ENCODE measurements at places on chromosomes 1 and 21.
A peak's percentile ranks its signal among the peaks of the same experiment; 100 is the strongest.

DNA sequence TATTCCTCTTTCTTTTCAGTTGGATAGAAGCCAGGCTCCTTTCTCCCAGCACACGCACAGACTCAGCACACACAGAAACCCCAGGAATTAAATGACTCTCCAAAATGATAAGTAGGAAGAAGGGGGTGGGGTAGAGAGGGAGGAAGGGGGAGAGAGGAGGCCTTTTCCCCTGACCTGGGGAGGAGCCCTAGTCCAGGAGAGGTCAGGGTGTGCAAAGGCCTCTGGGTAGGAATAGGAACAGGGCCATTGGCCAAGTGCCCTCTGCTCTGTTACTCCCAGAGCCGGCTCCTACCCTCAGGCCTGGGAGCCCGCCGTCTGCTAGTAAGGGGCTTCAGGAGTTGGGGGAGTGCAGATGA is 35.6 kb upstream of the PUM1 start:
- DNase-seq = no peak

DNA sequence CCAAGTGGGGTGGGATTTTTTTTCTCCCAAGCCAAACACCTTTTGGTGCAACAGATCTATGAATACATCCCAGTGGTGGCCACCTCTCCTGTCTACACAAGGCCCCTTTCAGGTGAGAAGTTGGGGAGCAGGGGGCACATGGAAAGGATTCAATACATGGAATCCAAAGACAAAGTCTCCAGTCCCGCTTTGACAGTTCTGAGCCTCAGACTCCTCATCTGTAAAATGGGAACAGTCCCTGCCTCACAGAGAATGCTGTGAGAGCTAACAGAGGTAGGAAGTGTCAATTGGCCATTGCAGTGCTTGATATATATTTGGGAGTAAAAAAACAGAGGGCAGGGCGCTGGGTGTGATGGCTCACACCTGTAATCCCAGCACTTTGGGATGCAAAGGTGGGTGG is 26.7 kb upstream of the ZNF436 start:
- no peak for DNase-seq

GRCh38 chr1:23480187-23481025 is 3.6 kb downstream of the ASAP3 start:
- DNase-seq = no peak

- no peak for DNase-seq
Observed at GRCh38 chr1:108512239-108513043, 47.5 kb upstream of the EEIG2 start.

- no peak for DNase-seq
Observed at GRCh38 chr21:14870853-14871149, 194.0 kb downstream of the NRIP1 start.

- DNase-seq = no peak
Observed at GRCh38 chr1:24989082-24989481, 59.0 kb upstream of the RUNX3 start.

DNA sequence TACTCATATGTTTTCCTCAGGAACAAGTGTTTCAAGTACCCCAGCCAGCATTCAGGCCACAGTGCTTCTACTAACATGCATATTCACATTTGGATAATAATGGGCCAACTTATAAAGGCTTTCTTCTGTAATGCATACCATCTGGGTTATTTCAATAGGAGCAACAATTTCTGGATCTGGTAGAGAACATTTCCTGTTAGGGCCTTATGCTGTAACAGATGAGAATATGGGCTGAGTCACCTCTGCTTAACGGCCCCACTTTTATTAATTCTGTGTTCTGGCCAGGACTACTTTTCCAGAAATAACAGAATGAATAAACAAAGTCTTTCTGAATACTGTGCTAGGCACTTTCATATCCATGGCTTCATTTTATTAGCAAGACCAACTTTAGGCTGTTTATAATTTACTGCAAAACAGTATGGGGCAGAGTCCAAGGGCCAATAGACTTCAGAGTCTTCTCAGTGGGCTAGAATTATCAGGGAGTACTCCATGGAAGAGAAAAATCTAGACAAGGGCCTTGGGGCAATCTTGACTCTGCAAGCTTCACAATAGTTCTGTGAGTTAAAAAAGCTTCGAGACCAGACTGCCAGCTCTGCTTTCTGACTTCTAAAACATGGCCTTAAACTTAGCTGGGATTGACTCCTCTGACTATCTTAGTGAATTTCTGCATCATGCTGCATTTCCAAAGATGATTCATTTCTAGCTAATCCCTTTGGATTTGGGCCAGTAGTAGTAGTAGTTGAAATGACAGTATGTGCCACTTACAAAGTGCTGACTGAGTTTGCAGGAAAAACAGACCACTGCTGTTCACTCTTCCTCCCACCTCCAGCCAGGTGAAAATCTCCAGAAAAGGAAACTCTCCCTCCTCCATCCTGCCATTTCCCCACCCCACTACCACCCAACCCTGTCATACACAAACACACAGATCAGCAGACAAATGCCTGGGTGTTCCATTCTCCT is 8.2 kb upstream of the SSX2IP start:
- DNase-seq = no peak

GRCh38 chr1:12014141-12014991 is 4.9 kb upstream of the MIIP start:
- DNase-seq = peak; percentile 16

DNA sequence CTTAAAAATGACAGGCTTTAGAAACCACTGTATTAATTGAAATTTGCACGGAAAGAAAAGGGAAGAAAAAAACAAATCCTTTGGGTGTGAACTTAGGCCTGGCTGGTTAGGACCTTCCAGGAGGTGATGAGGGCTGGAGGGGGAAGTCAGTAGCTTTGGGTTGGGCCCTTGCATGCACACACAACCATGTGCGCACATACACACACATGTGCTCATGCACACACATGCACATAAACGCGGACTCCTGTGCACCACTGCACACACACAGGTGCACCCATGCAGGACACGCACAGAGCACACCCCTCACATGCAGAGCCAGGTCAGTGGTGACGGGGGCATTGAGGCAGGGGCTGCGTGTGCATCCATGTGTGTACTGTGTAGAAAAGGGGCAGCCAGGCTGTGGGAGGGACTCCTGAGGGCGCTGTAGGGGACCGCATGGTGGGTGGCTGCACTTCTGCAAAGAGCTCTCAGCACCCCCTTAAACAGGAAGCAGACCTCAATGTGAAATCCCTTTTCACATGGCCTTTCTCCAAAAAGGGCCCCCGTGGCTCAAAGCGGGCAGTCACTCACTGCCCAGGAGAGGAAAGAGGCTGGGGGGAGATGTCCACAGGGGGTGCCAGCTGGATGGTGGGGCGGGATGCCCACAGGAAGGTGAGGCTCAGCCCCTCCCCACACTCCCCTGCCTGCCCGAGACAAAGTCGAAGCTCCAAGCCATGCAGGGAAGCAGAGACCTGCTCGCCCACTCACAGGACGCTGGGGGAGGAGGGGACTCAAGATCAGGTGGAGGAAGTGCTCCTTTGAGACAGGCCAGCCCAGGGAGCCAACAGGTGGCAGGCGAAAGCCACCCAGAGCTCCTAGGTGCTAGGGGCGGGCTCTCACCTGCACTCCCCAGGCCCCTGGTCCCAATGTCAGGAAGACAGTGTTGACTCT is 95.2 kb downstream of the ITPKB start:
- DNase-seq = no peak

GRCh38 chr1:221778125-221778524 is 36.2 kb upstream of the DUSP10 start:
- DNase-seq = no peak

- peak; percentile 59 for DNase-seq
Observed at GRCh38 chr1:10694274-10694632, 102.2 kb downstream of the CASZ1 start.

- DNase-seq = no peak
Observed at GRCh38 chr1:26789931-26790330, 2.2 kb downstream of the PIGV start.

DNA sequence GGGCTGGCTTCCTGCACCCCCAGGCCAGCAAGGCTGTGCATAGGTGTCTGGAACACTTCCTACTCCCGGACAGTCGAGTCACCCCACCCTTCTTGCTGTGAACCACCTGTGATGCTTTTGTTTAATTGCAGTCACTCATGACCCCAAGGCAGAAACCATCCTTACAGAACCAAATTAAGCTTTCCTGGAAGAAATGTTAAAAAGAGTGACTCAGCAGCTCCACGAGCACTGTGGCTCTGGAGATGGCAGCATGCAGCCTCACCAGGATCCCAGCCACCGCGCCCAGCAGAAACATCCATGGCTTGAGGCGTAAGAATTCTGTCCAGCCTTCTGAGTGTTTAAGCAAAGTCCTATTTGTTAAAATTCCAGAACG is 28.8 kb downstream of the SNAP47 start:
- DNase-seq = no peak

- no peak for DNase-seq
Observed at GRCh38 chr1:152886085-152886484, 8.0 kb downstream of the SMCP start.

DNA sequence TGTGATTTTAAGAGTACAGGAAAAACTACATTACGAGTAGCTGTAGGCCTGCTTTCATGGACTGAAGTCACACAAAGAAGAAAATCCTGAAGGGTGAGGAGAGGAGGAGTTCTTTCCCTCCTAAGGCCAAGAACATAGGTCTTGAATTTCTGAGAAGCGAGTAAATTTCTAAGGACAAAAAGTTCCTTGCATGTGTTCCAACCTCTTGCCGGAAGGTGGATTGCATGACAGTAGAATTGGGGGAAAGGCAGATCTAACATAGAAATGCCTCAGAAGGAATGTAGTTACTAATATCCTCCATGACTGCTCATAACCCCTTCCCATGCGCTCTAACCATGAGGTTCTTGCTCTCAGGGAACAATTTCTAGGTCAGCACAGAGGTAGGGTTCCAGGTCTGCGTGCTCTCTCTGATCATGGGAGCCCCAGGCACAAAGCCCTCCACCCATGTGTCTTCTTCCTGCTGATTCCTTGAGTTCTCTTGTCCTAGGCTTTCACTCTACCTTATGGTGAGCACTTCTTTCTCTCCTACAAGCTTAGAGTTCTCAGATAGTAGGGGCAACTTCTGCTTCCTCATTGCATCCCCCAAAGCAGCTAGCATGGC is 13.7 kb downstream of the CD2 start:
- peak; percentile 36 for DNase-seq

DNA sequence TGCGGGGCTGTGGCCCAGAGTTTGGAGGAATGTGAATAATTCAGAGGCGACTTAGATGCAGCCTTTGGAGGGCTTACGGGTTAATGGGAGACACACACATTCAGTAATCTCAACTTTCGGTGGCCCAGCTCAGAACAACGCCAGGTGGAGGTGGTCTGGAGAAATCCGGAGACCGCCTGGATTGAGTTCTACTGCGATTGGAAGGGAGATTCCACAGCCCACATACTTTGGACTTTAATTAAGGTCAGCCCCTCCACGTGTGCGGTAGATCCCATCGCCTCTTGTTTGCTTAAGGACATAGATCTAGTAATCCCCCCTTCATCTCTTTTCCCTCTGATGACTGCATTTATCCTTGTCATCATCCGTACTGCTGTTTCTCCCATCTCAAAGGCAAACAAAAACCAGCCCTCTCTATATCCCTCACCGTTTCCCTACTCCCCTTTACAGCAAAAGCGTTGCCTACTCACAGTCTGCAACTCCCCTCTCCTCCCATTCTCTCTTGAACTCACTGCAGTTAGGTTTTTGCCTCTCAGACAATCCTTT is 720 bp upstream of the BSDC1 start:
- no peak for DNase-seq

GRCh38 chr21:42748620-42749176 is 95.3 kb downstream of the PDE9A start:
- no peak for DNase-seq

DNA sequence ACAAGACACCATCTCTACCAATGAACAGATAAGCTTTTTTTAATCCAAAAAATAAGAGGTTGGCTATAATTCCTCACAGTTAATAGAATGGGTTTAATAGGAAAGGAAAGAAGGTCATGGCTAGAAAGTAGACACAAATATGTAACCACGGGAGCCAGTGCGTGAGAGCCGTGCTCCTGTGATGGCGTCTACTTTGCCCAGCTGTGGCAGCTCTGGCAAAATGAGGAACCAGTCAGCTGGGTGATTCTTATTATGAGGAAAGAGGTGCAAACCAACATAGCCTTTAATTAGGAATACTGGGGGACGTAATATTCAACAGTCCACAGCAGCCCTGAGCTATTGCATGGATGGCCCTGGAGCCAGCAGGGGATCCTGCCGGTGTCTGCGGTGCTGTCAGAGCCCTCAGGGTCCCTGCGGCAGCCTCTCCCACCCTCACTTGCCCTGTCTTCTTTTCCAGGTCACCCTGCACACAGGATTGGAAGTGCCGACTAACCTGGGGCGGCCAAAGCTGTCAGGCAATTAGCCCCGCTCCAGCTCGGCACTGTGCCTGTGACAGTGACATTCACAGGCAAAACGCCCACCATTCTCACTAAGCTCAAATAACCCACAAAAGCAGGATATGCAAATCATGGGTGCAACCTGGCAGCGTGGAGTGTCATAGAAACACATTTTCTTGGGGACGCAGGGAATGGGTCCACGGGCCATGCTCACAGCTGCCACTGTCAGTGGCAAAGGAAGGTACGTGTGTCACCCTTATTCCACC is 25.9 kb upstream of the GNPAT start:
- DNase-seq = no peak

DNA sequence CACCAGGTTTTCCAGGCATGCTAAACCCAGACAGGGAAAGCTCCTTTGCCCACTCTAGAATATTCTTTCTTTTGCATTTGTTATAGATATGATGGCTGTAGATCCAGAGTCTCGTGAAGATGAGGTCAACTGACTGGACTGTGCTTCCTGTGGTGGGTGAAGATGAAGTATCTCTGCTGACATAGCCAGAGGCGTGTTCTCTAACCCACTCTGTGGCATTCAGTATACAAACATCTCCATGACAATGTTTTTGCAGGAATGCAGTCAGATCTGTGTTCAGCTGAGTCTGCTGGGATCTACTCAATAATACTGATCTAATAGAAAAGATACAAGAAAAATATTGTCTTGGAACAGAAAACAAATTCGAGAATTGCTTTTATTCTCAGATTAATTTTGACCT is 11.3 kb downstream of the RWDD2B start:
- no peak for DNase-seq

- DNase-seq = no peak
Observed at GRCh38 chr1:51543858-51544257, 24.8 kb upstream of the EPS15 start.

DNA sequence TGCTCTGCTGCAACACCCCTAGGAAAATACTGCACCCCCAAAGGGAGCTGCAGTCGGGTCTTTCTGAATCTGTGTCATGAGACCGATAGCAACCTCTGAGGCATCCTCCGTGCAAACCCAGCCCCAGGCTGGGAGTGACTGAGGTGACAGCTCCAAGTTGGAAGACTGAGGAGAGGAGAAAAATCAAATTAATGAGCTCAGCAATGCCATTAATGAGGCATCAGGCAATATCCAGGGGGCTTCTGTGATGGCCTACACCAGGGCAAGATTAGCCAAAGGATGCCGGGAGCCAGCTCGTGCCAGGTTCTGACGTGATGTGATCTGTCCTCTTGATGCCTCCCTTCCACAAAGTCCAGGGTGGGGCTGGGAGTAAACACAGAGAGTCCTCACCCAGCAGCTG is 30.8 kb upstream of the PSMB2 start:
- DNase-seq = no peak
